Left ventricle myocardium inferior (tissue), 1 donor: ENCODE measurements at places on chromosomes 1 and 21. TPM values are rescaled to one million over a fixed set of nuclear protein-coding genes. Genes with fewer than 3 reads are reported as not detected.

GRCh38 chr1:22184892-22185612 lies 42.2 kb upstream of the WNT4 start:
- H3K27me3 ChIP-seq = peaks cover 89% of the 10 kb centered on the region
- H3K27ac ChIP-seq = no peak overlapping the region
- DNase-seq = no peak
- H3K36me3 ChIP-seq = no peaks in the 10 kb centered on the region
- H3K4me3 ChIP-seq = no peak overlapping the region

DNA sequence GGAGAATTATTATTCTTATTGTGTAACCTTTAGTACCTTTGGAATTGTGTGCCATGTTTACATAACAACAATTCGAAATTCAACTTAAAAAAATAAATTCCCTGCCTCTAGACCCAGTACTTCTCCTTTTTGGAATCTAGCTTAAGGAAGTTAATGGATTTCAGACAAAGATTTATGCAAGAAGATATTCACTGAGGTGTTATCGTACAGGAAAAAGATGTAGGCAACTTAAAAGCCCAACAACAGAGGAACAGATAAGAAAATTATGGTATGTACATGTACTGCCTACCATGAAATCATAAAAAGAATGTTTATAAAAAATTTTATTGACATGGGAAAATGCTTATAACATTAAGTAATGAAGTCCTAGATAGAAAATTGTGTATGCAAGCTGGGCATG lies 18.2 kb upstream of the STMN1 start:
- no peak for DNase-seq
- H3K4me3 ChIP-seq = no peak overlapping the region
- peaks cover 17% of the 10 kb centered on the region for H3K27me3 ChIP-seq
- no peaks in the 10 kb centered on the region for H3K36me3 ChIP-seq
- no peak overlapping the region for H3K27ac ChIP-seq

DNA sequence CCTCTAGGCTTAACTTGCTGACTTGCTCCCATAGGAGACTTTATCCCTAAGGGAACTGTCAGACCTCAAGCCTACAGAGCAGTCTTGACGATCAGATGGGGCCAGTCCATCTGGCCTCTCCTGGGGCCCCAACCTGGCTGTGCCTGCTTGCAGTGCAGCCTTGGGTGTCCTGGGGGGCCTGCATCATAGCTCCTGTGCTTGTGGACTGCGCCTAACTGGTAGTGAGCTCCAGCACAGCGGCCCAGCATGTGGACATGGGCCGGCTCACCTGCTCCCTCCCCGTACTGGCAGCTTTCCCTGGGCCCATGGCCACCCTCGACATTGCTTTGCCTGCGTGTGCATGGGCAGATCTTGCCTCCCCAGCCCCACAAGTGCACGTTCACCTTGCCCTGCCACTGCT lies 76.1 kb downstream of the INTS7 start:
- H3K4me1 ChIP-seq = no peaks in the 10 kb centered on the region
- peaks cover 20% of the 10 kb centered on the region for H3K36me3 ChIP-seq
- H3K27ac ChIP-seq = no peak overlapping the region
- H3K4me3 ChIP-seq = no peak overlapping the region

The NRIP1 gene
- 16.8 TPM for total RNA-seq

The FMO2 gene
- total RNA-seq = 49.7 TPM

DNA sequence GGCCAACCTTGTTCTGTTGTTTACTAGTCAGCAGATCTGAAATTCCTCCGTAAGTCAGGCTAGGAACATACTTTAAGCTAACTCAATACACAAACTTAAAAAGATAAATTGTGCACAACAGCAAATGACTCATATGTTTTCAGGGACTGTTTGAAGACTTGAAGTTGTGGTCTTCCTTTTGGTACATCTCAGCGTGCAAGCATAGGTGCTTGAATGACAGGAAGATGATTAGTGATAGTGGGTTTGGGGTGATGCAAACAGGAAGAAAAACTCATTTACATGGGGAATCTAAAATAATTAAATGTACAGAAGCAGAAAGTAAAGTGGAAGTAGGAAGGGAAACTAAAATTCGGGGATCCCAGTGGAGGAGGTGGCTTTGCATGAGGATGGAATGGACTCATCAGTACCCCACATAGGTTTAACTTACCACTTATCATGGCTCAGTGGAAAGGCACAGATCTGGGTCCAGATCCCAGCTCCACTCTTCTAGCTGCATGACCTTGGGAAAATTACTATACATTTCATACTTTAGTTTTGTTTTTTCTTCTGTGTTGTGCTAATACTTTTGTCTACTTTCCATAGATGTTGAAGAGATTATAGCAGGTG lies 122.3 kb downstream of the XCL2 start:
- H3K4me1 ChIP-seq = peaks cover 11% of the 10 kb centered on the region
- no peaks in the 10 kb centered on the region for H3K27me3 ChIP-seq
- H3K36me3 ChIP-seq = no peaks in the 10 kb centered on the region
- no peak for DNase-seq

GRCh38 chr1:162253790-162254189 lies 122.9 kb downstream of the SPATA46 start:
- no peak for DNase-seq
- H3K36me3 ChIP-seq = no peaks in the 10 kb centered on the region
- H3K27me3 ChIP-seq = no peaks in the 10 kb centered on the region
- H3K4me1 ChIP-seq = no peaks in the 10 kb centered on the region
- H3K4me3 ChIP-seq = no peak overlapping the region
- H3K27ac ChIP-seq = no peak overlapping the region
